Stimulated activated CD4-positive, alpha-beta T cell treated with anti-CD3 and anti-CD28 coated beads, Interleukin-12 subunit alpha, Interleukin-12 subunit beta, amount 100 ng/mL, for 24 hours (primary cell): ENCODE measurements at places on chromosomes 12 and 14.

DNA sequence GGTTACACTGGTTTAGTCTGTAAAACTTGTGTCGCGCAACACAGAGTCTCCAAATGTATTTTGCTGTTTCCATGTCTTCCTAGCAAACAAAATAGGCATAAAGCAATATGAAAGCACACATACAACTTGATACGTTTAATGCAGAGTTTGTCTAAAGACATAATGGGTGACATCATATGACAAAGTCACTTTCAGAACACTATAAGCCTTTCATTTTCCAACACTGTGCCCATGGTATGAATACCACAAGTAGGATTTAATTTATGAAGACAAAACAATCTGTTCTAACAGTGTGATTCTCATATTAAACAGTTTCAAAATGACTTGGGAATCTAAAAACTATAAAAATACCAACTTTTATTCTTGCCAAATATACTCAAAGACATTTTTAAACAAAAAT is 58.4 kb downstream of the PTPN21 start:
- DNase-seq = no peak

DNA sequence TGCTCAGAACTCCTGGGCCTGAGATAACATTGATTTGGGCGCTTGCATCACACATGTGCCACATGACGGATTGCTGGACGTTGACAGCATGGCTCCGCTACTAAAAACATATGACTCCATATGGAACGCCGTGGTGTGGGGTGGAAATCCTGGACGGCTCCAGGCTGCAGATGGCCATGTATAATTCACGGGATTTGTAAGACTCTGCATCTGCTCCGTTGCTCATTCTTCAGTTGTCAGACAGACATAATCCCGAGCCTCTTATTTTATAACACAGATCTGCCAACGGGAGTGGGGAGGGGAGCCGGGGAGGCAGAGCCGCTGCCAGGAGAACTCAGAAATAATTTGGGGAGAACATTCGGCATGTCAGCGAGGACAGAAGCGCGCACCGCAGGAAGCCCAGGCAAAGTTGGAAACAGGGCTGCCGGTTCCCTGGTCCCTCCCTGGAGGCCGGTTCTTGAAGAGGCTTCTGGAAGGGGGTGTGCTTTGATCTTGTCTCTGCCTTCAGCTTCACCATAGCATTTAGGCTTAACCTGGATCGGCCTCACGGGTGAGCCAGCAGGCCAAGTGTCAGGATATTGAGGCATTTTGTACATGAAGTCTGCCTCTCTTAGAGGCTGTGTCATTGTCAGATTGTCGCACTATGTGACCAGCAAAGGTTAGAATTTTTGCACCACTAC is 45.8 kb upstream of the MYL2 start:
- no peak for DNase-seq

- DNase-seq = no peak
Measured at GRCh38 chr14:58814466-58814865, 176.7 kb downstream of the DACT1 start.

DNA sequence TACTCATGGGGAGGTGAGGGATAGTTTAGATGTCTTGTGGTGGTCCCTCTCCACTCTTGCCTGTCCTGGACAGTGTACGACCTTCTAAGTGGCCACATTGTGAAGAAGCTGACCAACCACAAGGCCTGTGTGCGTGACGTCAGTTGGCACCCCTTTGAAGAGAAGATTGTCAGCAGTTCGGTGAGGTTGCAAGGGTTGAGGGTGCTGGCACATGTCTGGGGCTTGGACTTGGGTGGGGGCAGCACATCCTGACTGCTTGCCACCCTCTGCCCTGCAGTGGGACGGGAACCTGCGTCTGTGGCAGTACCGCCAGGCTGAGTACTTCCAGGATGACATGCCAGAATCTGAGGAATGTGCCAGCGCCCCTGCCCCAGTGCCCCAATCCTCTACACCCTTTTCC is 7.6 kb upstream of the FITM1 start:
- DNase-seq = no peak

DNA sequence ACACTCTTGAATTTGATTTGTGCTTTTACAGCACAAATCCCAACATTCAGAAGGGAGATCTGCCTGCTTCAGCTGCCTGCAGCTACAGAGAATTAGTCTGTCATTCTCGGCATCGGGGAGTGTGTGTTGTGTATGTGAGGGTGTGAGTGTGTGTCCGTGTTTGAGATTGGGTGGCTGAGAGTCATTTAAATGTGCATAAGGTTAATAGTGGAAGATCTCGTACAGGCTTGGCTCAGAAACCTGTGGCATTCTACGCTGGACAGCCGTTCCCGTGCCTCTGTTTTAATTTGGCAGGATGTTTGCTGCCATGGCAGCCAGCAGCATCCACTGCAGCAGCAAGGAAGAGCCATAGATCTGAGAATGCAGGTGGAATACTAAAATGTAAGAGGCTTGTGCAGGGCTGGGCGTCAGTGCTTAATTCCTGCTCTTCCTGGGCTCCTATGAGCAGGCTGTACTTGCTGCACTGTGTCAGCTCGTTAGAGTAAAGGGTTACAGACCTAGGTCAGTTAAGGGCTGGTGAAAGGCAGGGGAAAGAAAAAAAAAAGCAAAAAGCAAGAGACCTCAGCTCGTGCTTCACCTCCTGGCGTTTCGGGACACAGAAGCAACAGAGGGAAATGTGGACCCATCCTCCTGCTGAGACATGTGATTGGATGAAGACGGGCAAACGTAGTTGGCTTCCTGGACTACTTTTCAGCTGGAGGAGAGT is 205.4 kb downstream of the NAV3 start:
- DNase-seq = no peak

DNA sequence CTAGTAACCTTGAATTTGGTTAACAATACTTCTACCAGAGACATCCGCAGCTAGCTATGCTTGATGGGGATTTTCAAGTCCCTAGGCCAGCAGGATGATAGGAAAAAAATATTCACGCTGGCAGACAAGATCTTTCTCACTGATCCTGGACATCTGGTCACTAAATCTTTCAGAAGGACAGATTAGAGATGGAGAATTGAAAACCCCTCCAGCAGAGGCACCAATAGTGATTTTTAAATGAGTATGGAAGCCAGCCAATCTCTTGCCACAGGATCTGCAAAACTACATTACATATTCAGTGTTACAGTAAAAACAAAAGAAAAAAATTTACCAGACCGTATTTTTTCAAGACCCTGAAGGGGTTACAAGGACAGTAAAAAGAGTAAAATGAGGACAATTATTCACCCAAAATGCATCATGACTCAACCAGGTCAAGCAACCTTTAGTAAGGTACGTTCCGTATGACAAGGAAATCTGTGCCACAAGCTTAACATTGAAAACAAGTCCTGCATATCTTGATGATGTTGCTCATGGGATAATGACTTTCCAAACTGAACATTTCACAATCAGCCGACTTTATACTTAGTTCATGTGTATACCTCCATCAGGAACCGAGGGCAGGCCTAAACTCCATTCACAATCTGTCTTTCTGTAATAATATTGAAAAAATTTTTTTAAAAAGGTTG is 239.5 kb downstream of the GXYLT1 start:
- no peak for DNase-seq

- no peak for DNase-seq
Measured at GRCh38 chr14:33679461-33680225, 271.2 kb downstream of the EGLN3 start.

GRCh38 chr12:97386133-97386581 is 76.4 kb upstream of the RMST start:
- DNase-seq = no peak

- peak; percentile 57 for DNase-seq
Measured at GRCh38 chr12:57280211-57281062, 29.4 kb upstream of the STAC3 start.

- no peak for DNase-seq
Measured at GRCh38 chr12:113857371-113857770, 108.8 kb downstream of the RBM19 start.

DNA sequence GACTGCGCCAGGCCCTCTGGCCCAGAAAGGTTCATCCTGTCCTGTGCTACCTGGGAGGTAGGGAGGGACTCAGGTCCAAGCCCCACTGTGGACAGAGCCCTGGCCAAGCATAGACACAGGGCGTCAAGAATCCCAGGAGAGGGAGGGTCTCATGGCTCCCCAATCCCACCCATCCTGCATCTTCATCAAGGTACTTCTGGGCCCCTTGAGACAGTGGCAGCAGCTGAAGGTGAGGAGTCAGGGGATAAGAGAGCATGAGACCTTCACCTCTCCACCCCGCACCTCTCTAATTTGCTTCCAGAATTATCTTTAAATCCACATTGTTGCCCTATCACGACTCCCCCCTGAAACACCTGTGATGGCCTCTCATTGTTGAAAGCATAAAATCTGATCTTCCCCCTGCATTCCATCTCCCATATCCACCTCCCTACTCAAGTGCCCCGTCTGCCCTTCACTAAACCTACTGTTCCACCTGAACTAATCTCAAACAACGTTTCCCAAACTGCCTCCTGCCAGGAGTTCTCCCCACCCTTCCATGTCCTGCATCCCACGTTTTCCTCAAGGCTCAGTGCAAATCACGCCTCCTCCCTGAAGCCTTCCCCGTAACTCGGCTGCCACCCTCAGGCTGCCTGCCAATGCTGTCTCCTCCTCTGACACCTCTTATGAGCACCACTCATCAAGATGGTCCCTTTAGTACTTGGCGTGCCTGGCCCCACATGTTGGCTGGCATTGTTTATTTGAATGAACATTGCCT is 27.1 kb downstream of the KRT18 start:
- DNase-seq = no peak

DNA sequence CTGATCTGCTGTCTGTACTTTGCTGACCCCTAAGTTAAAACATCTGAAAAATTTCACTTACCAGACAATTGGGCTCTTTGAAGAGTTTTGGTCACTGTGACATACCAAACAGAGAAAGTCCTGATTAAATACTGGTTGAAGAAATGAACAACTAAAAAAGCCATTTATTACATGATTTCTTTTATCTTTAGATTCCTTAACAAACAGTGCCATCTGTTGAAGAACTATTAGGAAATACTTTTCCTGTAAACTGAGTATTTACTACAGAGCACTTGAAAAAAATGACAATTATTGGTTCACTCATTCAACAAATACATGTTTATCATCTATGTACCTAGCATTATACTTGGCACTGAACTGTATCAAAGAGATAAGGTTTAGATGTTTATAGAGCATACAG is 6.5 kb upstream of the WASHC4 start:
- DNase-seq = no peak

DNA sequence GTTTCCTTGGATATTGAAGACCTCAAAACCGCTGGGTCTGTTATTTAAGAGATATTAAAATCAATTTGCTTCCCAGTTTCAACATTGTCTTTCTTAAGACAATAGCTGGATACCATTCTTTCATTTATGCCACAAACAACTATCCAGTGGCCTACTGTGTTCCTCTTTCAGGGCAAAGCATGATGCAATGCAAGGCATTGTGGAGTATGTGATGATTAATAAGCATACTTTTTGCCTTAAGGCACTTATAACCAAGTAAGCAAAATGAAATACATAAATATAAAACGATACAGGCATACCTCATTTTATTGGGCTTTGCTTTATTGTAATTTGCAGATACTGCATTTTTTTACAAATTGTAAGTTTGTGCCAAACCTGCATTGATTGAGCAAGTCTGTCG is 45.5 kb downstream of the SCN8A start:
- DNase-seq = no peak

DNA sequence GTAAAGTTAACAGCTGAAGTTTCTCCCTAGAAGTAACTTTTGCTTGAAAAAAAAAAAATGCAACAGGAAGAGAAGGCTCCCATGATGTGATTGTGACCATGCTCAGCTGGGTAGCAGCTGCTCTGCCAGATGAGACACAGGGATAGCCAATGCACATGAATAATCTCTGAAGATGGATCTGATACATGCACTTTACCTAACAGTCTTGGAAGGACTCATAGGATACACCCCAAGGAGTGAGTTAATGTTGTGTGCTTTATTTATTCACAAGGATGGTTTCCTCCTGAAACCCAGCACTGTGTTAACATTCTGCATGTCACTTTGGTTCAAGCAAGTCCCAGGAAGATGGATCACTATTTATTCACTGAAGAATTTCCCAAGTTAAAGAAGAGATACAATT is 46.5 kb downstream of the NDUFA12 start:
- DNase-seq = no peak

- no peak for DNase-seq
Measured at GRCh38 chr12:31756977-31757420, 28.2 kb upstream of the AMN1 start.

GRCh38 chr14:81310606-81311005 is 89.5 kb downstream of the STON2 start:
- DNase-seq = no peak

- DNase-seq = no peak
Measured at GRCh38 chr14:71086567-71086966, 179.3 kb downstream of the PCNX1 start.

- no peak for DNase-seq
Measured at GRCh38 chr12:121176826-121177529, 33.0 kb upstream of the P2RX4 start.

GRCh38 chr14:23093991-23094665 is 808 bp downstream of the ACIN1 start:
- no peak for DNase-seq
